ENCODE measurements at places on chromosomes 5 and 9.

- no peak for DNase-seq
Measured at GRCh38 chr9:90942555-90942954, 140.9 kb downstream of the SYK start.

- peak; percentile 9 for DNase-seq
Measured at GRCh38 chr5:28305891-28306290, 1267.5 kb upstream of the CDH9 start.

DNA sequence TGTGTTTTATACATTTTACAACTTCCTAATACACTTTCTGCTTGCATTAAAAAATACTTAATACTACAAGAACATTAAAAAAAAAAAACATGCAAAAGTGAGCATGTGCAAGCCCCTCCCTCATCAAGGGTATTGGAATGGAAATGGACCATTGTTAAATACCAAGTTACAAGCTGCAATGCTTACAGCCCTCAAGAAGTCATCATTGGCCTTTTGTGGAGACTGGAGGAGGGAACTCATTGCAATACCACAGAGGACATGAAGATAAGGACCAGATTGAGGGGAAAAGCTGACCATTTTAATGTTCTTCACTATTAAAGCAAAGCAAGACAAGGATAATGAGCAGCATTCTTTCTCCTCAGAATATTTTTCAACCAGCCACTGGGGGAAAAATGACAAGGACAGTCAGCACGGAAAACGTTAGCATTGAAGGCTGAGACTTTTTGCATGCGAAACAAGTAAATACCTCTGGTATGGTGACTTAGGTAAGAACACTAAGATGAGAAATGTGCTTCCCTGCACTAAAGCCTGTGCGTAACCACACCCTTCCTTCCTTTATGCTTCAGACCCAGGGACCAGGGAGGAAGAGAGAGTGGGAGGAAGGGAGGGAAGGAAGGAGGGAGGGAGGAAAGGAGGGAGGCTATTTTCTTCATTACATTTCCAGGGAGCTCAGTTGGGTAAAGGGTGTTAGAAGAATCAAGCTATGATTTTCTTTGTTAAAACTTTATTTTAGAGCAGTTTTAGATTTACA is 141.1 kb upstream of the RAPGEF1 start:
- peak; percentile 14 for DNase-seq

GRCh38 chr5:113344973-113345940 is 89.5 kb downstream of the TSSK1B start:
- peak; percentile 80 for DNase-seq

- no peak for DNase-seq
Measured at GRCh38 chr9:135252980-135253304, 165.5 kb downstream of the OLFM1 start.

GRCh38 chr5:141641634-141642267 is 5.0 kb downstream of the RELL2 start:
- DNase-seq = peak; percentile 69
